ENCODE measurements at places on chromosomes 2 and 18.

- DNase-seq: no peak
These were observed 10.3 kb downstream of the ATP8B1 start for GRCh38 chr18:57792631-57793301.

GRCh38 chr2:44930274-44931197, 11.0 kb upstream of the SIX3 start:
- DNase-seq: no peak

- no peak for DNase-seq
These were observed 12.5 kb downstream of the GPC1 start for GRCh38 chr2:240447934-240448333.

DNA sequence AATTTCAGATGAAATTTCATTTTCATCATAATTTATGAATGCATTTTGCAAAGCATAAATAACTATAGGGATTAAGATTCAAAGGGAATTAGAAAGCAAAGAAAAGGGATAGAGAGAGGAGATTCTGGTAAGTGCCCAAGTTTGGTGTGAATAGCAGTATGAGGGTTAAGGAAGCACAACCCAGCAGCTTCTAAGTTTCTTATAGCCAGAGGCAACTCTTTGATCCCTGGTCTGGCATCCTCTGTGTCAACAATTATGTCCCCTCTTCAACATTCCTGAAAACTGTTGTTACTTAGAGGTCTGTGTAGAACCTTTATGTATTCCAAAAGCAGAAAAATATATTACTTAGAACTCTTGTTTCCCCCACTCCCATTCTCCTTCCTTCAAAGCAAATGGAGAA, 171.6 kb upstream of the SATB2 start:
- DNase-seq: no peak

GRCh38 chr2:85171916-85172315, 38.7 kb downstream of the TCF7L1 start:
- no peak for DNase-seq

DNA sequence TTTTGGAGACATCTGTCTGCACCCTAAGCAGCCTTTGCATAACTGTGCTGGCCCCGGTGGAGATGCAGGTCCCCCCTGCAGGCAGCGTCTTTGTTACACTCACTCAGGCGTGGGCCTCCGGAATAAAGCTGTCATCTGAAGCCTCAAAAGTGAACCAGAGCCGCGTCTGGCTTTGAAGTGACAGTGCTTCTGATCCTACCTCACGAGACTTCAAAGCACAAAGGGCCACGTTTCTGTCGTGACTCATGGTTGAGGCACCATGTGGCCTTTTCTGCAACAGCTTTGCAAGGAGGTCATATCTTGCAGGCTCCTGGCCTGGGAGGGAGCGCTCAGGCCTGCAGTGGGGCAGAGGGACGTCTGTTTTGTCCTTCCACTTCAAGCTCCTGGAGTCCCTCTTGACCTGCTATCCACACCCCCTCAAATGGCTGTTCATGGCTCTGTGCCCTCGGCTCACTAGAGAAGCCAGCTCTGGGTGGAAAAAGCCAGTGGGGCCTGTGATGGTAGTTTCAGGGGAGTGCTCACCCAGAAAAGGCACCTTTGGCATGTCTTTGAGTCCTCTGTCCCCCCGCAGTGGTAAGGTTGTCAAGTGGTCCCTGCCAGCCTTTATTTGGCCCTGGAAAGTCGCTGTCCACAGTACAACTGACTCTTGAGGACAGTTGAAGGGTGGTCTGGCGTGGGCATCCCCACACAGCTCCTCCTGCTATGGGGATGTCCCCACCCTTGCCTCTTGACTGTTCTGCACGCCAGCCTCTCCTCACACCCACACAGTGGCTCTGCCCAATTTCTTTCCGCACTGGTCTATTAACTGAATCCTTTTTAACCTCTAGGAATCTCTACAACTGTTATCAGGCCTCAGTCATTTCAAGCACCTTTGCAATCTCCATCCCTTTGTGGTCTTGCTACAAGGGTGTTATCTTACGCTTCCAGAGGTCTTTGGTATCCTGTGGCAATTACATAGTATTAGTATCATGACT, 19.3 kb downstream of the GPR55 start:
- no peak for DNase-seq

GRCh38 chr2:40435426-40436092, 16.3 kb downstream of the SLC8A1 start:
- DNase-seq: no peak

DNA sequence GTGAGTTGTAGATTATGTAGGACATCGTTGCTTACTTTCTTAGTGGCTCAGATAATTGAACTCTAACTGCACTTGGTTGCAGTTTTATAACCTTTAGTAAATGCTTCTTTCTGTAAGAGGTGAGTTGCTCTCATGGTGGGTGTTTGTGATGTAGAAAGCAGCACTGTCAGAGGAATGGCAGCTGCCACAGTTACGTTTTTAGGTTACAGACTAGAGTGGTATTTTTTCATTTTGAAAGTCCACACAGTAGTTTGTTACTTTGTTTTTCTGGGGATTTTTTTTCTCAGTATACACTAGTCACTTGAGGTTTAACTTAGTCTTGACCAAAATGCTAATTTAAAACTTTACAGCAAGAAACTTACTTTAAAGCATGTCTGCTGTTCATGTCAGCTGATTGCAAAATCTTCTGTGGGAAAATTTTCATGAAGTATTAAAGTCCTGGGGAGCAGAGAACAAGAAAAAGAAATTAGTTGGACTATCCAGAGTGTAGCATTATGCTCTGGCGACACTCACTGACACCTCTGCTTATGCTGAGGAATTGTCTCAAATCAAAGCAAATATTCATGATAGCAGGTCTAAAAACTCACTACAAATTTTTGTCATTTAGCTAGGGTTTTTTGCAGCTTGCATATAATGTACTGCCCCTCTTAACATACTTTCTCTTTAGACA, 14.8 kb downstream of the AFTPH start:
- DNase-seq: no peak

- no peak for DNase-seq
These were observed 13.5 kb upstream of the DSG2 start for GRCh38 chr18:31484461-31484860.

- no peak for DNase-seq
These were observed 405.5 kb upstream of the FIGN start for GRCh38 chr2:164141271-164141670.

DNA sequence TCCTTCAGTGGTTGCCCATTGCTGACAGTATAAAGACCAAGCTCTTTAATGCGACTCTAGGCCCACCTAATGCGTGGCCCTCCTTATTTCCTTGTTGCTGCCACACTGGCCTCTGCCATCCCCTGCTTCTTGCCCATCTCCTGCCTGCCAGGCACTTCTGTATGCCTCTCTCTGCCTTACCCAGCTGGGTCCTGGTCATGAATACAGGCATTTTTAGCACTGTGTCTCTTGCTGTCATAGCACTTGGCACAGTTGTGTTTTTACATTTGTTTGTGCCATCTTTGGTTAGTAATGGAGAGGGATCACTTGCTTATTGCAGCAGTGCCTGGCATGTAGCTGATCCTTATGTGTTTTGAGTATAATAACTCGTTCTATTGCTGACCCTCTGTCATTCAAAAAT, 38.7 kb downstream of the MAP4K4 start:
- DNase-seq: no peak

DNA sequence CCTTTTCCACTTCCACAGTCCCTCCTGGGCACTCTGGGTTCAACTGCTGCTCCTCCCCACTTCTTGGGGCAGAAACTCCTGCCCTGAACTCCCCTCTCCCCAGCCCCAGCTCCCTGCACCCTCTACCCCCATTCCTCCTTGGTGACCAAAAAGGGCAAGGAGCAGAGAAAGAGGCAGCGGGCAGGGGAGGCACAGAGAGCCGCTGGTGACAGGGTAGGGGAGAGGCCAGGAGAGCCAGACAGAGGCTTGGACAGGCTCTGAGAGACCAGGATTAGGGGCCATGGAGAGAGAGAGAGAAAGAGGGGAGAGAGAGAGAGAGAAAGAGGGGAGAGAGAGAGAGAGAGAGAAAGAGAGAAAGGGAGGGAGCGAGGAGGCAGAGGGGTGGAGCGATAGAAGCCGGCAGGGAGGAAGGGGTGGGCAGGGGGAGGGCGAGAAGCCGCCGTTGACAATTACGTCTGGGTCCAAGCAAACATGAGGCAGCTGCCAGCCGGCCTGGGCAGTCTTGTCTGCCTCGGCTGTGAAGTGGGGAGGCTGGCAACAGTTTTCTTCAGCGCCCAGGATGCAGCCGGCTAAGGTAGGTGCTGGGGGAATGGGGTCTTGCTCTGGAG, at the start of gene KCNIP3:
Gene KCNIP3, plus strand, starts transcription at position 468 of the 608 bp plus-strand sequence. Its CDS starts 92 bp downstream, at position 560.
- no peak for DNase-seq

GRCh38 chr2:215417400-215417951, 18.4 kb downstream of the FN1 start:
- DNase-seq: peak; percentile 65

GRCh38 chr2:12965540-12966269, 249.0 kb downstream of the TRIB2 start:
- DNase-seq: no peak

- peak; percentile 29 for DNase-seq
These were observed 27.3 kb downstream of the LPIN2 start for GRCh38 chr18:2985628-2986027.

GRCh38 chr2:46841621-46842020, 74.0 kb downstream of the MCFD2 start:
- no peak for DNase-seq
